Colonic mucosa (tissue), 4 donors: ENCODE measurements at places on chromosomes 13 and 19.
A peak's percentile ranks its signal among the peaks of the same experiment; 100 is the strongest.

DNA sequence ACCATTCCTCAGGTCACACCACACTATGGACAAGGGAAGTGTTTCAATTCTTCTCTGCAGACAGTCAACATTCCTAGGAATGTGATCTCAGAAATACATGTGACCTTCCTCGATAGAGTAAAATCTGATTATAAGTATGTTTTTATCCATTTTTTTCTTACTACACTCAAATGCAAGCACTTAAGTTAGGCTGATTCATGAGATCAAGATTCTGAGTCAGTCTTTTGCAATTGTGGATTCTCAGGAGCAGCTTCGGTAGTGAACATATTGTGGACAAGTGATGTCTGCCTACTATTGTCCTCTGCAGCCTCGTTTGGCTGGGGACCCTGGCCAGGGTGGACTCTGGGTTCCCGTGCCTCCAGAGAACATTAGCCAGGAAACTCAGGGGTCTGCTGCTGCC, 3.2 kb downstream of the SERPINE3 start:
- no peak overlapping the region for H3K4me3 ChIP-seq
- H3K36me3 ChIP-seq, result no peaks in the 10 kb centered on the region
- no peaks in the 10 kb centered on the region for H3K4me1 ChIP-seq
- DNase-seq, result no peak

DNA sequence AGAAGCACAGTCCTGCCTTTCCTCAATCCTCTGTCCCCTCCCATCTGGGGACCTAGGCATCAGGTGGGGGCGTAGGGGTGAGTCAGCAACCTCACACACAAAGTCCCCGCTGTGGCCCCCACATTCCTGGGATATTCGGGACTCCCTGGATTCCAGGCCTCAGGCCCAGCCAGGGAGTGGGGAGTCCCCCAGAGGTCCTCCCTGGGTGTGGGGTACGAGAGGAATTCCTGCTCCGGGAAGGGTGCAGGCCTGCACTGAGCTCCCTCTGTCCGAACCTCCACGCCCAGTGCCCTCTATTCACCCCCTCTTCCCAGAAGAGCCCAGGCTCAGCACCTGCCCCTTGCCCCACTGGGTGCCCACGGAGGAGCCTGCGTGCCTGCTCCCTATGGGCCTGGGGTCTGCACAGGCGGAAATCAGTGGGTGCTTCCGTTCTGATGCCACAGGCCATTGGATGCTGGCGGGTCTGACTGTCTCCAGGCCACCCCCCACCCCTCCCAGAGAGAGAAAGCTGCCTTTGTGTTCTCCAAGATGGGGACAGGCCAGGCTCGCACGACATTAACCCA, 3.4 kb downstream of the CADM4 start:
- no peak overlapping the region for H3K4me3 ChIP-seq
- no peaks in the 10 kb centered on the region for H3K4me1 ChIP-seq
- no peaks in the 10 kb centered on the region for H3K36me3 ChIP-seq
- no peak overlapping the region for H3K27ac ChIP-seq
- no peak for DNase-seq

DNA sequence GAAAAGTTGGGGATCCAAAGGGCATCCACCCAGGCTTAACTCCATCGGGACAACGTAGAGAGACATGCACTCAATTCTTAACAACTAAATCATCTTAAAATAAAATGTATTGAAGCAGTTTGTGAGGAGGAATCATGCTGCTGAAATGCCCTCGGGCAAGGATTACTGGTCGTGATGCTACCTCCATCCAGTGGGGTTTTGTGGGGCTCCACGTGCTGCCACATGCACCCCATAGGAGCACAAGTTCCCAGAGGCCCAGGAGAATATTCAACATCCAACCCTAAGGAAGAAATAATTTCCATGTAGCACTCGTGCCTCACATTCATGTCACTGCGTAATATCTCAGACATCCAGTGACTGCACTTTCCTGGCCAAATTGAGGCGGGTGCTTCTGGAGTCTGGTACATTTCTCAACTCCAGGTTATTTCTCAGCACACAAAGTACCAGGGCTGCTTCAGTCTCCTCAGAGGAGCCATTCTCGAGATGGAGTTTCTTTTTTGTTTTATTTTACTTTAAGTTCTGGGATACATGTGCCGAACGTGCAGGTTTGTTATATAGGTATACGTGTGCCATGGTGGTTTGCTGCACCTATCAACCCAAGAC, 429.8 kb downstream of the FOXO1 start:
- H3K4me3 ChIP-seq, result no peak overlapping the region
- H3K36me3 ChIP-seq, result no peaks in the 10 kb centered on the region
- no peaks in the 10 kb centered on the region for H3K27me3 ChIP-seq
- no peak overlapping the region for H3K27ac ChIP-seq
- no peak for DNase-seq

DNA sequence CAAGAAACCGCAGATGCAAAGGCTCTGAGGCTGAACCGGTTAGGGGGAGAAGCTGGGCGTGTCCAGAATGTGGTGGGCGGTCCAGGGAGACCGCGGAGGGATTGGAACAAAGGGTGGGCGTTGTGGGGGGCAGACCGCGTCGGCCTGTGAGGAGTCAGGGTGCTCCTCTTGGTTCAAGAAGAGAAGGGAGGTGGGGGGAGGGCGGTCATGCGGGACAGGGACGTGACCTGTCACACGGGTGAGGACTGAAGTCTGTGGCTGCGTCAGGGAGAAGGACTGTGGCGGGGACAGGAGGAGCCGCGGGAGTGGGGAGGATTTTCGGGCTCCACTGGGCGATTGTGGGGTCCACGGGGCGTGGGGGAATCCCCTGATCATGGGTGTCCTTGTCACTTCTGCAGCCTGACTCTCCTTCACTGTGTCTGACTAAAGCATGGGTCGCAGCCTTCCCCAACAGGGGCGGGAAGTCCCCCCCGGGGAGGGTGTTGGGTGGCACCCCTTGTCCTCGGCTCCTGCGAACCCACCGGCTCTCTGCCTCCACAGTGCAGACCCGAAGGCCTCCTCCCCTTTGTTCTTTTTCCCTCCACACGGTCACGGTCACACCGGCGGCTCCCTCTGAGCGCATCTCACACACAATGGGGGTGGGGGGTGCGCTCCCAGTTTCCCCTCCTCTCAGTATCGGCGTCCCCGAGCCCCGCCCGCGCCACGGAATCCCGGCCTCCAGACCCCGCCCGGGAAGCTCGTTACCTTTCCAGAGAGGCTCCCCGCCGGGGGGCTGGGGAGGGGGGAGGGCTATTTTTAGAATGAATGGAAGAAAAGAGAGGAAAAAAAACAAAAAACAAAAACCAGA, 16.4 kb upstream of the KCNN1 start:
- DNase-seq, result no peak
- no peak overlapping the region for H3K4me3 ChIP-seq
- H3K36me3 ChIP-seq, result no peaks in the 10 kb centered on the region
- H3K27me3 ChIP-seq, result peaks cover 61% of the 10 kb centered on the region

- H3K4me3 ChIP-seq, result no peak overlapping the region
- no peaks in the 10 kb centered on the region for H3K4me1 ChIP-seq
- DNase-seq, result no peak
- no peaks in the 10 kb centered on the region for H3K36me3 ChIP-seq
- H3K27ac ChIP-seq, result no peak overlapping the region
Measured at GRCh38 chr13:23789576-23790346, 99.4 kb downstream of the MIPEP start.

DNA sequence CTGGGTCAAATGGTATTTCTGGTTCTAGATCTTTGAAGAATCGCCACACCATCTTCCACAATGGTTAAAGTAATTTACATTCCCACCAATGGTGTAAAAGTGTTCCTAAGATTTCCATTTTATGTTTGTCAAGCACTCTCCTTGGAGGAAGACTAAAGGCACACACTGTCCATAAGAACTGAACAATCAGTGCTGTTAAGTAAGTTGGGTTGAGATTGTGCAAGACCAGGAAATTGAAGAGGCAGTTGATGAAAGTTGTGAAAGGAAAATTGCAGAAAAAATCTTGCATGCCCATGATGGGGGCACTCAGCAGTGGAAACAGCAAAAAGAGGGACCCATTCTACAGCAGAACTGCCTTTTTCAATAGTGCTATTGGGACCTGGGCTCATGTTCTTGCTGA, 323.6 kb downstream of the DLEU7 start:
- H3K4me1 ChIP-seq, result no peaks in the 10 kb centered on the region
- H3K27me3 ChIP-seq, result no peaks in the 10 kb centered on the region
- no peak overlapping the region for H3K4me3 ChIP-seq
- no peak overlapping the region for H3K27ac ChIP-seq
- no peaks in the 10 kb centered on the region for H3K36me3 ChIP-seq
- DNase-seq, result no peak

GRCh38 chr13:60312851-60313505, 84.0 kb upstream of the TDRD3 start:
- H3K27ac ChIP-seq, result no peak overlapping the region
- no peak overlapping the region for H3K4me3 ChIP-seq
- no peaks in the 10 kb centered on the region for H3K36me3 ChIP-seq
- no peaks in the 10 kb centered on the region for H3K27me3 ChIP-seq
- H3K4me1 ChIP-seq, result no peaks in the 10 kb centered on the region
- no peak for DNase-seq

DNA sequence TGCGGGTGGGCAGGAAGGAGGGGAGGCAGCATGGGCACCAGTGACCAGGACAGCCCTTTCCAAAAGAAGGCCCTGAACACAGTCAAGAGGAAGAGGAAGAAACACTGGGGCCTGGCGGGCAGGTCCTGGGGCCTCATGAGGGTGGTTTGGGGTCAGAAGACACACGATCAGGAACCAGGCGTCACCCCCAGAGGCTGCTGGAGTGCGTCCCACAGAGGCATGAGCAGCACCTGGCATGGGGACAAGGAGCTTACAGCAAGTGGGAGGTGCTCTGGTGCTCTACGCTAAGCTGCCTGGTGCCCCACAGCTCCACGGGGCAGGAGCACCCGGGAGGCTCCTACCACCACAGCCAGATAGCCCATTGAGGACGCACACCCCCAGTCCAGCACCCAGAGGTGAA, 20.0 kb downstream of the ELL start:
- H3K4me1 ChIP-seq, result peaks cover 40% of the 10 kb centered on the region
- no peak overlapping the region for H3K4me3 ChIP-seq
- DNase-seq, result no peak

GRCh38 chr19:39307046-39307821, 11.0 kb downstream of the IFNL1 start:
- peaks cover 20% of the 10 kb centered on the region for H3K27me3 ChIP-seq
- no peaks in the 10 kb centered on the region for H3K36me3 ChIP-seq
- DNase-seq, result peak; percentile 71
- peaks cover 6% of the 10 kb centered on the region for H3K4me1 ChIP-seq

DNA sequence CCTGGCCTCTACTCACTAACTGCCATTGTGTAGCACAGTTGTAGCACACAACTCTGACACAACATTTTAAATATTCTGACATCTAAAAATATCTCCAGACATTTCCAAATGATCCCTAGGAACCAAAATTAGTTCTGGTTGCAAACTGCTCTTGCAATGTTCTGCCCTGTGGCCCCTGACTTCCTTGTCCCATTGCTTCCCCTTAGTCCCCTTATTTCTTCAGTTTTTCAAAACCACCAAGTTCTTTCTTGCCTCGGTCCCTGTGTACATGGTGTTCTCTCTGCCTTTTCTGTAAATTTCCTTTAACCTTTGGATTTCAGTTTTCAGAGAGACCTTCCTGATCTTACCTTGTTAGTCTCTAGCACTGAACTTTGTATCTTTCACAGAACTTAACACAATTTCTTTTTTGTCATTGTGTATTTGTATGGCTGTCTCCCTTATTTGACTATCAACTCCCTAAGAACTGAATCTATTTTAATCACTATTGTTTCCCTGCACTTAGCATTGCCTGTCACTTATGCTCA, 87.6 kb upstream of the MLNR start:
- H3K27ac ChIP-seq, result no peak overlapping the region
- peaks cover 5% of the 10 kb centered on the region for H3K36me3 ChIP-seq
- no peak for DNase-seq
- H3K27me3 ChIP-seq, result no peaks in the 10 kb centered on the region
- no peak overlapping the region for H3K4me3 ChIP-seq

- no peak overlapping the region for H3K4me3 ChIP-seq
- peak overlapping the region; percentile 56 for H3K27ac ChIP-seq
- H3K36me3 ChIP-seq, result no peaks in the 10 kb centered on the region
- no peaks in the 10 kb centered on the region for H3K27me3 ChIP-seq
Measured at GRCh38 chr13:33251131-33251661, 34.4 kb downstream of the STARD13 start.

DNA sequence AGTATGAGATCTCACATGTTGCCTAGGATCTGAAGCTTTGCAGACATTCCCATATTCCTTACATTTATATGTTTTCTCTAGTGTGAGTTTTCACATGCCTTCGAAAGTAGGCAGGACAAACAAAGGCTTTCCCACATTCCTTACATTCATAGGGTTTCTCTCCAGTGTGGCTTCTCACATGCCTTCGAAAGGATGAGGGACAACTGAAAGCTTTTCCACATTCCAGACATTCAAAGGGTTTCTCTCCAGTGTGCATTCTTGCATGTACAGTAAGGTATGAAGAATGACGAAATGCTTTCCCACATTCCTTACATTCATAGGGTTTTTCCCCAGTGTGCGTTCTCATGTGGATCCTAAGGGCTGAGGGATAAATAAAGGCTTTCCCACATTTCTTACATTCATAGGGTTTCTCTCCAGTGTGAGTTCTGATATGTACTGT, 14.2 kb downstream of the ZNF699 start:
- H3K36me3 ChIP-seq, result no peaks in the 10 kb centered on the region
- no peak overlapping the region for H3K4me3 ChIP-seq
- no peaks in the 10 kb centered on the region for H3K4me1 ChIP-seq
- no peak for DNase-seq
- no peaks in the 10 kb centered on the region for H3K27me3 ChIP-seq

GRCh38 chr19:47132194-47132852, 1.7 kb downstream of the SAE1 start:
- no peak overlapping the region for H3K27ac ChIP-seq
- H3K27me3 ChIP-seq, result no peaks in the 10 kb centered on the region
- no peak overlapping the region for H3K4me3 ChIP-seq

DNA sequence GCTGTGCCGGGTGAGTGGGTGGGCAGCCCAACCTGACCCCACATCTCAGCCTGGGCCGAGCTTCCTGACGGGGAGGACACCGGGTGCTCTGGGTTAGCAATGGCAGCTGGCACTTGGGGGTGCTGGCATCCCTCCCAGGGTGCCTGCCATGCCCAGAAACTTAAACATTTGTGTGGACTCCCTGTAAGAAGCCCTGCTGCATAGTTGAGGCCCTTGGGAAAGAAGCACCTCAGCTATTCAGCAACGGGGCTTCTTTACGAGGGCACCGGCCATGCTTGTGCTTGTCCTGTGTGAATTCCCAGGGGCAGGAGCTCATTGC, 33.8 kb upstream of the MEDAG start:
- no peak overlapping the region for H3K27ac ChIP-seq
- H3K4me1 ChIP-seq, result no peaks in the 10 kb centered on the region
